ENCODE measurements at places on chromosomes 7 and 10.
A peak's percentile ranks its signal among the peaks of the same experiment; 100 is the strongest.

GRCh38 chr10:24463611-24464426 lies 254.9 kb downstream of the KIAA1217 start:
- peak; percentile 26 for DNase-seq

DNA sequence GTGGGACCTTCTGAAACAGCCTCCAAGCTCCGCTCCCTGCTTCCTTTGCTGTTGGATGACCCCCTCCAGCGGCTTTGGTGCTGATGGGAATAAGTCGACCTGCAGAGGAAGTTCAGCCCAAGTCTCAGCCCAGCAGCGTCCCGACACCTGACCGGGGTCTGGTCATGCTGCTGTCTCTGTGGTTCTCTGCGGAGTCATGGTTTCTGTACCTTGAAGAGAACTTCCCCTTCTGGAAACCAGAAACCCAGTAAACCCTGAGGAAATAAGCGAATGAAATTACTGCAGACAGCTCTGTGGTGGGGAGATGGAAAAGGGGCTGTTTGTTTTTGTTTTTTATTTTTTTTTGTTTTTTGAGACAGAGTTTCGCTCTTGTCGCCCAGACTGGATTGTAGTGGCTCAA lies 18.3 kb upstream of the ZNF12 start:
- DNase-seq: no peak

DNA sequence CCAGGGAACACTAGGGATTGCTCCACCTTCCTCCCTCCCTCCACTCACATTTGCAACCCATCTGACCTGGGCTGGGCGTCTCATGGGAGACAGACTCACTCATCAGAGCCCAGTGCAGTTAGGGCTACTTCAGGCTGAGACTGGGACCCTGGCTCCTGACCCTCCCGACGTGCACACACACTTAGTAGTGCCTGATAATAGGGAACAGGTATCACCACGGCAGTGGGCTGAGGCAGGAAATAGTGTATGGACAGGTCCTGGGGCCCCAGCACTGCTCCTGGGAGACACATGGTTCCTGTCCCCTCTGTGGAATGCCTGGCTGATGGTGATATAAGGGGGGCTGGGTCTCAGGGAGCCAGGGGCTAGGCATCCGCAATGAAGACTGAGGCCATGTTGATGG lies 14.3 kb downstream of the AQP1 start:
- no peak for DNase-seq

GRCh38 chr10:132291826-132292225 lies 15.9 kb downstream of the STK32C start:
- DNase-seq: no peak

GRCh38 chr7:96670338-96671289 lies 39.0 kb downstream of the SEM1 start:
- DNase-seq: no peak

DNA sequence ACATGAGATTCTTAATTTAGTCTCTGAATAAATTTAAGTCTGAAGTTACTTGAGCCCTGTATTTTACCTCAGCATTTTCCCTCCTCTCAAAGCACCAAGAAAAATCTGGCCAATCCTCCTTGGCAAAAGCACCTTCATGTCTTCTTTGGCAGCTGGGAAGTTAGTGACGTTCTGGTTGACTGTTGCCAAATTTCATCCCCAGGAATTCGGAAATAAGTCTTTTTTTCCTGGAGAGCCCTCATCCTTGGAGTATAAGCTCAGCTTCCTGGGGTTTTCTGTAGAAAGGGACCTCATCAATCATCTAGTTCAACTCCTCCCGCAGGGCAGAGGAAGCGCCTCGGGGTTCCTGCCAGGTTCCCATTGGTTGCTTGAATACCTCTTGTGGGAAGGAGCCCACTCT lies 377.6 kb downstream of the PHTF2 start:
- no peak for DNase-seq

DNA sequence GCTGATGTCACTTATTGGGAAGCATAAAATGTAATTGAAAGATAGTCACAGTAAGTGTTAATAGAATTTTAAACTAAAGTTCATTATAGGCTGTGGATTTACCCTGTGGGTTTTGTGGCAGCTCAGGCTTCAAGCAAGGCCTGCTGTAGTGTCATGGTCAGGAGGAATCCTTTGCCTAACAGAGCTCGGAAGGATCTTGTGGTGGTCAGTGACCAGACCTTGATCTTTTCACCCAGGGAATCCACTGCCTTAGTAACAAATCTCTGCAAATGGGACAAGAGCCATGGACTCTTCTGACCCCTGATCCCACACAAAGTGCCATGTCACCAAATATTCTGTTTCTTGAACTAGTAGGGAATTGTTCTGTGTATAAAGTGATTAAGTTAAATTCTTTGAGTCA lies 20.6 kb upstream of the HDAC9 start:
- DNase-seq: no peak

- DNase-seq: no peak
Measured at GRCh38 chr10:24012249-24012803, 196.6 kb upstream of the KIAA1217 start.

GRCh38 chr7:4814433-4814832 lies 39.0 kb downstream of the AP5Z1 start:
- no peak for DNase-seq

DNA sequence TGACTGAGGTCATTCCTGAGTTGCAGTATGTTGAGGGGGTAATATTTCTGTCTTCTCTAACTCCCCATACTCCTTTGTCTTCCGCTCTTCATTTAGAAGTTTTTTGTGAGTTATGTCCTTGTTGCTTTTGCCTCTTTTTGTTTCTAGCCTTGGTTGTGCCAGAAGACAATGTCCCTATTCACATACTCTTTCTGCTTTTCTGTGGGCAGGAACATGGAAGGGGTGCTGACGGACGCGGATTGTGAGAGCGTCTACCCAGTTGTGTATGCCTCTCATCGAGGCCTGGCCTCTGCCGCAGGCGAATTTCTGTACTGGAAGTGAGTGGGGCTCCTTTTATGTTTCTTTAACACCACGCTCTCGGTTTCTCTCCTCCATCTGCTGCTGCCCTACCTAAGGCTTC lies 20.5 kb downstream of the STAG3 start:
- DNase-seq: no peak

GRCh38 chr10:63611078-63611477 lies 89.9 kb downstream of the REEP3 start:
- no peak for DNase-seq

DNA sequence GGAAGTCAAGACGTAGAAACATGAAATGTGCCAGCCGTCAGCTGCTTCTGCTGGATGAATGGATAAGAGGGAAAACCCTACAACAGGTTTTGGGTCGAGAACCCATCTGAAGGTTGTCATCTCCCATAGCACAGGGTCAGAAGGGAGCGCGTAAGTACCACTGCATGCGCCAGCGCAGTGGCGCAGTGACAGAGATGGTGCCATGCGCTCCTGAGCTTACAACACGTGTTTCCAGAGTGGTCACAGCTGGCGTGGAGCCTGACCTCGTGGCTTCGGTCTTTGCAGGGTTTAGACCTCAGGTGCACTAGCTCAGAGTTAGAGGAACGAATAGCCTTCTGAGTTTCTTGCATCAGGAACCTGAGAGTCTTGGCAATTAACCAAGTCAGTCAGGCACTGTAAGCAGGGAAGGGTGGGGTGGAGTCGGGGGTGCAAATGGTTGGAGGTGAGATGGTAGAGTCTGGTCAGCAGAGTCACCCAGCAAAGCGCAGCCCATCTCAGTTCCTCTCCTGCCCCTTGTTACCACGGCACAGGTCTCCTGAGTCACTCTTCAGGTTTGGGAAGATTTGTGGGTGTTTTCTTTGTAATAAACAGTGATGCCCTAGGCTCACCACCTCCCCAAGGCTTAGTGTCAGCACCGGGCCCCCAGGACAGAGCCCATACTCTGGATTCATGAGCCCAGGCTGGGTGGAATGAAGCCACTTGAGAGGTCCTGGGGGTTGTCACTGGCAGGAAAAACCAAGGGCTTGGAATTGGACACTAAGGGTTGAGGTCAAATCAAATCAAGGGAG lies 84.1 kb upstream of the PPIF start:
- no peak for DNase-seq

DNA sequence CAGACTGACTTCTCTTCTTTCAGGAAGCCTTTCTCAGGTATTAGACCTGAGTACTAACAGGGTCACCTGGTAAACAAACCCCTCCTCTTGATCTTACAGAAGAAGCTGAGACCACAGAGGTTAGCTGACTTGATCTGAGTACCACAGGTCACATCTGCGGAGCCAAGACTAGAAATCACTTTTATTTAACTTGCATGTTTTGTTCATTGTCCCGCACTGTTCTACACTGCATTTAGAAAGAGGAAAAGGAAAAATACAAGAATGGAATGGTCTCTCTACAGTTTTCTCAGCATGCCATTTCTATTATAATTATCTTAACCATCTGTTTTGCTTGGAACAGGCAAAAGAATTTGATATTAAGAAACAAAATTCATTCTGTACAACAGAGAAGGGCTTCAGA lies 245.6 kb upstream of the ETV1 start:
- no peak for DNase-seq

- DNase-seq: peak; percentile 36
Measured at GRCh38 chr7:151115121-151115835, 29.0 kb downstream of the AGAP3 start.

DNA sequence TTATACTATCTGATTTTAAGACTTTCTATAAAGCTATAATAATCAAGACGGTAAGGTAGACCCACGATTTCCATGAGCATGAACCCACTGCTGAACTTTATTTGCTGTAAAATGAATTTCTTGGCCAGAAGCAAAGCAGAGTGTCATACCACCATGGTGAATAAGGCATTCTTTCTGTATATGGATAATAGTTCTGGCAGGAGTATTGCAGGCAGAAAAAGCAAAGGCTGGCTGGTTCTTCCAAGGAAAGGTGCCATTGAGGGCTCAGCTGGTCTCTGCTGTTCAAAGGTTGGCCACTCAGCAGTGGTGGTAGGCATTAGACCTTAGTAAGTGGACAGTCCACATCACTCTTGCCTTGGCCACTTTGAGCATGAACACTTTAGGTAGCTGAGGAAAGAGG lies 104.1 kb upstream of the KCNMA1 start:
- DNase-seq: no peak

DNA sequence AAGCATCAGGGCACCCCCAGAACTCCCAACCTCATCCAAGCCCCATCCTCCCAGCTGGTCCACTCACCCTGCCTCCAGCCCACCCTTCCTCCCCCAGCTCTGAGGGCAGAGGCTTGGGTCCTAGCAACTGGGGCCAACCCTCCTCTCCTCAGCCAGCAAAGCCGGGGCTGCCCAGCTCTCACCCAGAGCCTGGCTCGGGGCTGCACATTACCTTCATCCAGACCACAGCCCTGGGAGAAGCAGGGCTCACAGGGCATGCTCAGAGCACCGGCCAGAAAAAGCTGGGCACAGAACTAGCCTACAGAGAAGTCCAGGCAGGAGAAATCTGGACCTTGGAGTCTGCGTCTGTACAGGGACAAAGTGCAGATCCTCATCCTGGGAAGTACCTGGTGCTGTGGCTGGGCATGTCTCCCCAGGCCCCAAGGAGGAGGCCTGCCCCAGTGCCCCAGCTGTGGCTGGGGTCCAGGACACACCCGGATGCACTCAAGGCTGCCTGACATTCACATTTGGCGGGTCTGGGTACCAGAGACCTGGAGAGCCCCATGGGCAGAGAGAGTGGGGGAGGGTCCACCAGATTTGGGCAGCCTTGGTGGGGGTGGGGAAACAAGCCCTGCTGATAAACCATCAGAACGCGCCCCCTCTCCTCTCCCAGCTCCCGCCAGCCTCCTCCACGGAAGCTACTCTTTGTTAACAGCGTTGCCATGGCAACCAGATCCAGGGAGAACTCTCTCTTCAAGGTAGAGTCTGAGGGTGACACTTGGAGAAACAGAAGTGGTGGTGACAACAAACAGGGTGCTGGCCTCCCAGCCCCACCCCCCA lies 5.1 kb downstream of the RASGEF1A start:
- no peak for DNase-seq

- DNase-seq: no peak
Measured at GRCh38 chr7:25545124-25546008, 317.1 kb upstream of the NPVF start.

- no peak for DNase-seq
Measured at GRCh38 chr10:76769161-76769560, 868.4 kb downstream of the KCNMA1 start.

- DNase-seq: no peak
Measured at GRCh38 chr7:84274029-84274638, 79.5 kb upstream of the SEMA3A start.

- no peak for DNase-seq
Measured at GRCh38 chr7:106568680-106569499, 92.1 kb downstream of the CCDC71L start.

DNA sequence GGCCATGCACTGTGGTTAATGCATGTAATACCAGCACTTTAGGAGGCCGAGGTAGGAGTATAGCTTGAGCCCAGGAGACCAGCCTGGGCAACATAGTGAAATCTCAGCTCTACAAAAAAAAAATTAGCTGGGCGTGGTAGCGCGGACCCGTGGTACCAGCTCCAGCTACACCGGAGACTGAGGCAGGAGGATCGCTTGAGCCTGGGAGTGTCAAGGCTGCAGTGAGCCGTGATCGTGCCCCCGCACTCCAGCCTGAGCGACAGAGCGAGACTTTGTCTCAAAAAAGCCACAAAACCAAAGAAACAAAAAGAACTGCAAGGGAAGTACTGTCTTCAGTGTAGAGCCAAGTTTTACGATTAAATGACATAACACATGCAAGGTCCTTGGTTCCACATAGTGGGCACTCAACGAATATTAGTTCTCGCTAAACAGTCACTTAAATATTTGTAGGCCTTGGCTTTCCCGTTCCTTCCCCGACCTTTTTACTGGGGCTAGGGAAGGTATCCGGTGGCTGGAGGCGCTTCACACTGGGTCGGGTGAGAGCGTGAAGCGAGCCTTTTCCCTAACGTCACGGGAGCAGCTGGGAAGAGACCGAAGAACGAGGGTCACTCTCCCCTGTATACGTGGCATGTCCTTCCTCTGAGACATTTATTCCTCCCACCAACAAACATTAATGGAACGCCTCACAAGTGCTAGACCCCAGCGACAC lies 993 bp upstream of the SND1 start:
- DNase-seq: no peak

GRCh38 chr10:31912898-31913850 lies 15.5 kb downstream of the ARHGAP12 start:
- DNase-seq: no peak

GRCh38 chr10:60289800-60290199 lies 99.9 kb downstream of the ANK3 start:
- no peak for DNase-seq

DNA sequence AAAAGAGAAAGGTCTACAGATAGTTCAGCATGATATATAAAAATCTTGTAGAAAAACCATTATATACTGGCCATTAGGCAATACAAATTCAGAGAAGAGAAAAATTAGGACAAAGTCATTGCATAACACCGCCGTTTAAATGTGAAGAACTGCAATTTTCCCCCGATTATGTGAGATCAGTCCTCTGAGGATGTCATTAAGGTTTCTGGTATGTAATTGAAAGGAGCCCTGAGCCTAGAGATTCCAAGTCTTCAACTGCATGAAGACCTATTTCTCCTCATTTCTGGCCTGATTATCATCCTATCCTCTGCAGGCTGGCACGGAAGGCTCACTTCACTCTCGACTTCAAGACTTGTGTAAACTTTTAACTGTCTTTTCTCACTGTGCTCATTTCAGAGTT lies 395.3 kb downstream of the GALNT17 start:
- DNase-seq: no peak

DNA sequence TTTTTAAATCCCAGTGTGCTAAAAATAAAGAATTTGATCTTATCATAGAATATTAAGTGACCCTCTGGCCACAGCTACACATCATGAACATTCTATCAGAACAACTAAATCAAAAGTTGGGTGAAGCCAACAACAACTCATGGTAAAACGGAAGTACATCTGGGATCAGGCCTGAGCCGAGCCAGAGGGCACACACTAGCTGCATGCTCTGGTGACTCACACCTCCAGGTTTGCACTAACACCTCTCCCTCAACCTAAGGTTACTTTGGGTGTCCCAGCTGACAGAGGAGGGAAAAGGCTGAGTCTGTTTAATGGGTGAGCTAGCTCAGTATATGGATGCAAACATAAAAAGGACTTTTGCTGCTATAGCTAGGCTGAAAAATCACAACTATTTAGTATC lies 281.6 kb downstream of the HGF start:
- DNase-seq: no peak
